NCI-H524 (cell line): ENCODE measurements at places on chromosomes 7 and 10.

GRCh38 chr7:18792871-18793595 lies 297.5 kb downstream of the HDAC9 start:
- no peak for DNase-seq

- no peak for DNase-seq
Measured at GRCh38 chr10:31739711-31740110, 188.9 kb downstream of the ARHGAP12 start.

GRCh38 chr7:111730476-111731300 lies 168.4 kb upstream of the IMMP2L start:
- DNase-seq = peak; percentile 73

- DNase-seq = no peak
Measured at GRCh38 chr10:71134732-71135211, 77.6 kb upstream of the UNC5B start.

DNA sequence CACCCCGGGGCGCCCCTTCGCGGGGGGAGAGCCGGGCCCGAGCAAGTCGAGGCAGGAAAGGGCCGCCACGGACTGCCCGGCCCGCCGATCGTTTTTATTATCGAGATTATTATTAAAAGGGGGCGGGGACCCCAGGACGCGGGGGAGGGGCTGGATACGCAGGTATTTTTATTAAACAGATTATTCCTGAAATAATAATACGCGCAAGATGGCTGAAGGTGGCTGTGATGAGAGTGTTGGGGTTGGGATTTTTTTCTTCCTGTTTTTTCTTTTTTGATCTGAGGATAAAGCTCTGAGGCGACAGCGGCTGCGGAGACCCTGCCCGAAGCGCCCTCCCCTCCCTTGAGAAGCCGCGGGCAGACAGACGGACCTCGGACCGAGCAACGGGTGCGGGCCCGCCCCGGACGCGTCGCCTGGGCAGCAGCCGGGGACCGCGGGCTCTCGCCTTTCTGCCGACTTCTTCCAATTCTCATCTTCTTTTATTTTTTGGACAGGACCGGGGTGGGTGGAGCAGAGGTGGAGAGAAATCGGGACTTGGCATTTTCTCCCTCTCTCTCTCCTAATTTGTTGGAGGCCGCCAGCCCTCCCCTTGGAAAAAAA lies 1.4 kb upstream of the TRIM8 start:
- DNase-seq = peak; percentile 18

GRCh38 chr7:2173189-2173827 lies 59.4 kb downstream of the MAD1L1 start:
- no peak for DNase-seq

- DNase-seq = no peak
Measured at GRCh38 chr10:87589645-87590051, 70.0 kb upstream of the PAPSS2 start.

DNA sequence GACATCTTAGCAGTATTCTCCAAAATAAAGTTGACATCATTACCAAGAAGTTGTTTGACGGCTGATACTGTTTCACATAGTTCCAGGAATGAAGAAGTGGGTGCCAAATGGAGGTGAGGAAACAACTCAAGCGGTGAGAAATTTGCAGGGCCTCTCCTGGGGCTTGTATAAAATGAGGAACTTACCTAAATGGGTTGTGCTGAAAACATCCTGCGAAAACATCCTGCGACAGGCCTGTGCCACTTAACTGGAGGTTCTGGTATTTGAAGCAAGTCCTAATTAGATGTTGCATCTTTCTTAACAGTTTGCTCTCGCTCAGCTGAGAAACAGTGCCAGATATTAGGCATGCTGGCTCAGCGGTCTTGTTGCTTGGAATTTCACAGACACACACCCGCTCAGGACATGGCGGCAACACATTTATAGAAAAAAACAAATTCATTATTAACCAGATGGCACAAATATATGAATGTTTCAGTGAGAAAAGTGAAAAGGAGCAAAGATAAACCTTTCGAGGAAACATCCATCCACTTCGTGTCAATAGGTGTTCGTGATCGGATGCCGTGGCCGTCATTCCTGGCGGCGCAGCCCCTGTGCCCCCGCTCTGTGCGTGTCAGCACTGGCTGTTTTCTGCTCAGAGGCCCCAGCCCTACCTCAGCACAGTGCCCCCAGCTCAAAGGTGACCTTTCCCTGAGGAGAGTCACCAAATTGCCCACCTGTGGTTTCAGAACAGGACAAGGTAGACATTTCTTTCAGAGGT lies 48.1 kb downstream of the CDC123 start:
- no peak for DNase-seq

DNA sequence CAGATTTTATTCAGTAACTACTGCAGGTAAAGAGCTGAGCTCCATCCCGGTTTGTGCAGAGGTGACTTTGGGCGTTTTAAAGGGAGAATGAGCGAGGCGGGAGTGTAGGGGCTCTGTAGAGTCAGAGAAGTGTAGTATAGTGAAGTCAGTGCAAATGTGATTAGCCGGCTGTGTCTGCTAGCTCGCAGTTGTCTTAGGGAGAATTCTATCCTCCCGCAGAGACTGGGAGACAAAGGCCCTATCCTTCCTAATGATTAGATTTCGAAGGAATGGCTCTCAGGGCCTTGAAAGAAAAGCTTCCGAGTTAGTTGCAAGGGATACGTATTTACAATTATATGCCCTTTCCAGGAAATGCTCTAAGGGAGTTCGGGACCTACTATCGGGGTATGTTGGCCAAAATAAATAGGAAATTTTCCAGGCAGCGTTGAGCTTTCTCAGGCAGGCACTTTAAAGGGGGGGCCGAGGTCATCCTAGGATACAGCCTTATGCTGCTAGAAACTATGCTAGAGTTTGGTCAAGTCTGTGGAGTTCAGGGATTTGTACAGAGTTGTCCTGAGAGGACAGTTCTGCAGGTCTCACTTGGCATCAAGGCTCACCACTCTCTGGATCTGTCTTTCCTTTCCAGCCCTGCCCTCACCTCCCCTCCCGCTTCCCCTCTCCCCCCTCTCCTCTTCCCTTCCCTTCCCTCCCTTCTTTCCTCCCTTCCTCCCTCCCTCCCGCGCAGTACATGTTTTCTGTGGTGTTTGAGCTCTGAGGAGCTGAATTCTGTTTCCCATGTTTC lies 825 bp downstream of the MRPL32 start:
- DNase-seq = no peak

DNA sequence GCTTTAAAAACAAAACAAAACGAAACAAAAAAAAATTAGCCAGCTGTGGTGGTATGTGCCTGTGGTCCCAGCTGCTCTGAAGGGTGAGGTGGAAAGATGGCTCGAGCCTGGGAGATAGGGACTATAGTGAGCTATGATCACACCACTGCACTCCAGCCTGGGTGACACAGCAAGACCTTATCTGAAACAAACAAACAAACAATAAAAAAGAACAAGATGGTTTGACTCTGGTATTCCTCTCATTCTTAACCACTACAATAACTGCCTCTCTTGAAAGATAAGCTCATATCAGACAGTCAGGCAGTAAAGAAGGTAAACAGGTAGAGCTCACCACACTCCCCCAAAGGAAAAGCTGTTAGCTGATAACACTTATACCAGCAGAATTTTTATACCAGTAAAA lies 14.1 kb upstream of the DUSP5 start:
- no peak for DNase-seq

- peak; percentile 66 for DNase-seq
Measured at GRCh38 chr7:107995184-107996071, 7.5 kb downstream of the LAMB1 start.

DNA sequence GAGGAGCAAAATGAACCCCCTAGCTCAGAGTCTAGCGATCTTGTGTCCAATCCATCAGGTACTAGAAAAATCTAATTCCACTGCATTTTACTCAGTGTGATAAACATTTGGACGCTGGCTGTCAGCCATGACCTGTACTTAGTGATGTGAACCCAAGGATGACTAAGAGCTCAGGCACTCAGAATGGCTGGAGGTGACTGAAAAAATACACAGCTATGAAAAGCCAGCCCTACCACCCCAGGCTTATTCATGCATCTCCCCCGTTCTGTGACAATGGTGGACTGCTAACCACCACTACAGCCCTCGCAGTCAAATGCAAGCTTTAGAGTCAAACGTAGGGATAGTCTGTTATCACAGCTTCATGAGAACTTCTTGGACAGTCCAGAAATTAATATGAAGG lies 14.9 kb downstream of the AFAP1L2 start:
- DNase-seq = no peak

- DNase-seq = no peak
Measured at GRCh38 chr10:119541459-119542356, 811 bp downstream of the RGS10 start.

GRCh38 chr7:24054236-24054635 lies 229.8 kb upstream of the NPY start:
- no peak for DNase-seq

DNA sequence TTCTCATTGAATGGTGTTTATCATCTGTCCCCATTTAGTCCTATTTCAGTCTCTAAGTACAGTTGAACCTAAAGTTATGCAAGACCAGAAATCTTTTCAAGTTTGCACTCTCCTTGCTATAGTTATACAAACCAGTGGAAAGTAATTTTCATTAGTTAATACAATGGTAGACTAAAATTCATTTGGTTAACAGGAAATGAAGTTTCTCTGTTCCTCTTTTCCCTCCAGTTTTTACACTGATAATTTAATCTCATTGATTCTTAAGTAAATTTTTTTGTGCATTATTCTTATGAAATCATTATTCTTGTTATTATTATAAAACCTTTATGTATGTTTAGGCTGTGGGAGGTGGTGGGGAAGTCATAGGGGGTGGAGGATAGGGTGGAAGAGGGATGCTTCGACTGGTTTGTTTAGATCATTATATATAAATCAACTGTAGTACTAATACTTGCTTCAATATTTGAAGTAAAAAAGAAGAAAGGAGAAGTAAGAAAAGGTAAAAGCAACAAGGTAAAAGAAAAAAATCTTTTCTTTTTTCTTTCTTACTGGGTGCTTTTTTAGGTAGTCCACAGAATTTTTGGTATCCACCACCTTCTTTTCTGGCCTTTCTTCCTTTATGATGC lies 104.1 kb downstream of the GPR85 start:
- DNase-seq = no peak

DNA sequence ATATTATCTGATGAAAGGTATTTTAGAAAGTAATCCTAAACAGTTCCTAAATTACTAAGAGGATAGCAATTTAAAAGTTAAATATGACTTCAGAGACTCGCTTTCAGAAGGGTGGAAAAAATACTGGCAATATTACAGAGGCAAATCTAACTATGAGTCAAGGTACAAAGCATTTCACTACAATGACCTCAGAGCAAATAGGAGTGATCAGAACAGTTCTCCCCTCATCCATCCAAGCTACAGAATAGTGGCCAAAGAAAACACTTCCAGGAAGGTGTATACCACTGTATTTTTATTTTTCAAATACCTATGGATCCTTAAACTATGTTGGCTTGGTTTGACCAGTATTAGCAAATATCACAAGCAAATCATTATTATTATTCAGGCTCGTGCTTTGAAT lies 112.8 kb upstream of the ODAD2 start:
- DNase-seq = no peak

GRCh38 chr7:147607157-147607800 lies 983.3 kb upstream of the C7orf33 start:
- DNase-seq = no peak

- DNase-seq = no peak
Measured at GRCh38 chr10:126628746-126629145, 41.7 kb downstream of the C10orf90 start.

DNA sequence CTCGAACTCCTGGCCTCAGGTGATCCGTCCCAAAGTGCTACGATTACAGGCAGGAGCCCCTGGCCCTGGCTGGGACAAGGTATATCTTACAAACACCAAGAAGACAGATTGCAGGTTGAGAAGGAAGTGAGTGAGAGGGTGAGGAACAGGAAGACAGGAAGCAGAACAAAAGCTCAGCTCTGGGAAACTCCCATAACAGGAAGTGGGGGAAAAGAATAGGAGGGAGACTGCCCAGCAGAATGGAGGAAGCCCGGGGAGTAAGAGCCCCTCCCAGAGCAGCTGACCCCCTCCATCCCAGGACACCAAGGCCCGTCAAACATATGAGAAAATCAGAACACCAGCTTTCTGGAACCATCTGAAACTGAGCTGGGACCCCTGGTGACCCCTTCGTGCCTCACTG lies 2.9 kb downstream of the TECPR1 start:
- no peak for DNase-seq

GRCh38 chr10:115094416-115095140 lies 1.4 kb downstream of the ATRNL1 start:
- DNase-seq = no peak

GRCh38 chr7:142969183-142969582 lies 7.0 kb upstream of the KEL start:
- DNase-seq = no peak

- DNase-seq = no peak
Measured at GRCh38 chr10:117544004-117544701, 1.6 kb downstream of the EMX2 start.

- no peak for DNase-seq
Measured at GRCh38 chr10:124721330-124722045, 22.7 kb downstream of the FAM53B start.

GRCh38 chr10:124425227-124425962 lies 6.7 kb upstream of the OAT start:
- no peak for DNase-seq

GRCh38 chr7:131553931-131554330 lies 2.5 kb downstream of the PODXL start:
- DNase-seq = no peak

- DNase-seq = no peak
Measured at GRCh38 chr7:15515252-15515651, 46.6 kb downstream of the AGMO start.

DNA sequence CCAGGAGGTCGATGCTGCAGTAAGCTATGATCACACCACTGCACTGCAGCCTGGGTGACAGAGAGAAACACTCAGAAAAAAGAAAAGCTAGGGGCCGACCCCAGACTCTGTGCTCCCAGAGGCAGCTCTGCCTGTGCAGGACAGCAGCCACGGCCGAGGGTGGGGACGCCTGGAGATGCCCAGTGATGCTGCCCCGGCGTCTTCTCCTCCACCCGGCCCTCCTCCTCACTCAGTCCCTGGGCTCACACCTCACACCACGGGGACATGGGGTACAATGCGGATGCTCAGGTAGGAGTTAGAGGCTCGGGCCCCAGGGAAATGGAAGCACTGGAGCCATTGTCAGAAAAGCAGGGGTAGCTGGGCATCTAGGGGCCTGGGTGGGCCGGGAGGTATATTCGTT lies 46.3 kb upstream of the ELFN1 start:
- DNase-seq = no peak

- DNase-seq = no peak
Measured at GRCh38 chr10:24906372-24906771, 46.0 kb downstream of the PRTFDC1 start.

DNA sequence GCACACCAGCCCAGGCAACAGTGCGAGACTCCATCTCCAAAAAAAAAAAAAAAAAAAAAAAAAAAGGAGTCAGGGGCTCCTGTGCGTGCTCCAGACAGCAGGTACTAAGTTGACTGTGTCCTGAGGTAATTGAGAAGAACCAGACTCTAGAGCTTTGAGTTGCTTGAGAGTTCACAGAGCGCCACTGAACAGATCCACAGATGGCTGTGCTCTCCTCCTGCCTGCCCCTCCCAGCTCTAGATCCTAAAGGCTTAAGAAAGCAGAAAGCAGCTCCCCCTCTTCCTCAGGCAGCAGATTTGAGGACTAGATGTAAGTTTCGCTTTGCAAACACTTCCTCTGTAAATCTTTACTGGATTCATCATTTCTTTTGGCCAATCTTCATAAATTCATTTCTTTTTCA lies 38.7 kb downstream of the SHH start:
- DNase-seq = peak; percentile 21
